Cortex of kidney (tissue), 1 donor: ENCODE measurements at places on chromosomes 2 and 18.

DNA sequence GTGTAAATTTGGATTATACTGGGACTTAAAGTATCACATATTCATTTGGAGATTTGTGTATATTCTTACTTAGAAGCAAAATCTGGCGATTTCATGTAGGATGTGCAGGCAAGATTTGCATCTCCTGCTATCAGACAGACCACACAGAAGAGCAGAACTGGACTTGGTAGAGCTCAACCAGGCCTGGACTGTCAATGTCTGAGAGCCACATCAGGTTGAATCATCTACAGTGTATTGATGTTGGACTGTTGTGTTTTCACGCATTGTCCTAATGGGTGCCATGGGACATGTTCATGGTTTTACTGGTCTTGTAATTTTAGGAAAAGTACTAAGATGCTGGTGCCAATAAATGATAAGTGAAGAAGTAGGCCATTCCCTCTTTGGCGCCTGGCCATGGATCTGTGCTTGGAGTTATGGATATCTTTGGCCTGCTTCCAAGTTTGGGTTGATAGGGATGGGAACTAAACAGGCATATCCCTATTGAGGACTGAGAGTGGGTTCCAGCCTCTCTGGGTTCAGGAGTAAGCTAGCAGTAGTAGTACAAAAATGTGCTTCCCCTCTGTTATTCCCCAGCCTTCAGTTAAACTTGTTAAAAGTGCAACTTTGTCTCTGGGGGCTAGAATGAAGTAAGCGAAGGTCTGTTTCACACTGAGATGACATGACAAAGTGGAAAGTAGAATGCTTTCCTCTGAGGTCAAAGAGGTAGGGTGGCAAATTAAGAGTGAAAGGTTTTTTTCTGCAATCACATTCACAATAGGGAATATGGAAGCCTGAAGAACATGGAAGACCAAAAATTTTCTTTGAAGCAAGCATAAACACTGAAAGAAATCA is 49.2 kb upstream of the NEMP2 start:
- no peak for DNase-seq

DNA sequence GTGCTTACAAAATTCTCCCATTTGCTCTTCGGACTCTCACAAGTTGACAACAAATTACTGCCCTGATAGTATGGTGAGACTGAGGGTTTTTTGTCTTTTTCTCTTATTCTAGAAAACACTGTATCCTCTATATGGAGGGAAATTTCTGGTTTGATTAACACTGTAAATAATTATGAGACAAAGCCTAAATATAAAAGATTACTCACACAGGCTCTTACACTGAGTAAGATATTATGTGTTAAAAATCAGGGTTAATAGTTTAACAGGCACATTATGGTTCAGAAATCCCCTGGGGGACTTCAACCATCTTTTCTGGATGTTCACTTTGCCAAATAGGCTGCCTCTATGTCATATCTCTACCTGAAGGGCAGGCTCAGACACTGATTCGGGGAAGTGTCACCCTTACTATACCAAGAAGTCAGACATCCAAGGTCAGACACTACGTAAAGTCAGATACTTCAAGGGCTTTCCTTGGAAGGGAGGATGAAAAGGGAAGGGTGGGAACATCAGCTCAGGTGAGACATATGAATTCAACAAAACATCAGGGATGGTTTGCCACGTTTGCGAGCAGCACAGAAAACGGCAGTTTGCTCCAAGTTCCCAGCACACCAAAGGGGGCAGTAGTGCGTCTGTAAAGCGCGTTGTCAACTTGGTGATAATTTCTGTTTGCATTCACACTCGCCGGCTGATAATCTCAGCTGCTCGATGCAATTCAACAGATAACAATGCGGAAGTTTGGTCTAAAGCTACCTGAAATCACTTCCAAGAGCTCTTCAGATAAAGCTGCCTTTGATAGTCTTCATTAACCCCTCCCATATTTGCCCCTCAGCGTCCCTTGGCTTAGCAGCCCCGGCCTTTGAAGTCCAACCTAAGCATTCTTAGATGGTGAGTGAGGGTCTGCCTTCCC is 972 bp upstream of the RASGRP3 start:
- DNase-seq = no peak

- DNase-seq = no peak
Observed at GRCh38 chr2:217166241-217166850, 306.5 kb upstream of the TNP1 start.

DNA sequence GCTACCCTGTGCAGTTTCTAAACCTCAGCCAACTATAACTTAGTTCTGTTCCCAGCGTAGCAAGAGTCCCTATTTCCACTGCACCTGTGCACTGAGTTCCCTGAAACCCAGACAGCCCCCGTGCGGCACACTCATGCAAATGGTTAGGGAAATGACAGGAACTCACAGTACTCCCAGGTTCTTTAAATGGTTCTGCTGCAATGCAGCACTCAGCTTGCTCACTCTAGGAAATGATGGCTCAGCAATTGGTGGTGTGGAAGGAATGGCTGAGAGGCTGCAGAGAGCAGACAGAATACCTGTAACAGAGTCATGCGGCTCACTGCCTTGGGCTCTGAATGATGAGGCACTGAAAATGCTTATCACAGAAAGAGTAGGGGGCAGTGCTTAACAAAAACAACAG is 143.0 kb downstream of the RAD51AP2 start:
- no peak for DNase-seq

DNA sequence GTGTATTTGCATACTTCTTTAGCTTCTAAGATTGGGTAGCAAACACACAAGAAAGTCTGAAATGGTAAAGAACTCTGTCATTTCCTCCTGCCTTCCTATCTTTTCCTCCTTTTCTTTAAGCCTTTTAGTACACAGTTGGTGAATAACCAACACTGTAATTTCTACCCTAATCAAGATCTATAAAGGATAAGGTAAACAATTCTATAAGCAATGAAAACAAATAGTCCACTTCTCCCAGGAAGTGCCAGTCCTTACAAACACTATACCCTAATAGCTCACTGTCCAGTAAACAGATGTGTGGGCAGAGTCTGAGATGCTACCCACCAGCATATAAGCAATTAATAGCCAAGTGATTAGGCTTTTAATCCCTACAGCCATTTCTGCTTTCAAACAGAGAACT is 81.0 kb upstream of the TFCP2L1 start:
- DNase-seq = no peak

DNA sequence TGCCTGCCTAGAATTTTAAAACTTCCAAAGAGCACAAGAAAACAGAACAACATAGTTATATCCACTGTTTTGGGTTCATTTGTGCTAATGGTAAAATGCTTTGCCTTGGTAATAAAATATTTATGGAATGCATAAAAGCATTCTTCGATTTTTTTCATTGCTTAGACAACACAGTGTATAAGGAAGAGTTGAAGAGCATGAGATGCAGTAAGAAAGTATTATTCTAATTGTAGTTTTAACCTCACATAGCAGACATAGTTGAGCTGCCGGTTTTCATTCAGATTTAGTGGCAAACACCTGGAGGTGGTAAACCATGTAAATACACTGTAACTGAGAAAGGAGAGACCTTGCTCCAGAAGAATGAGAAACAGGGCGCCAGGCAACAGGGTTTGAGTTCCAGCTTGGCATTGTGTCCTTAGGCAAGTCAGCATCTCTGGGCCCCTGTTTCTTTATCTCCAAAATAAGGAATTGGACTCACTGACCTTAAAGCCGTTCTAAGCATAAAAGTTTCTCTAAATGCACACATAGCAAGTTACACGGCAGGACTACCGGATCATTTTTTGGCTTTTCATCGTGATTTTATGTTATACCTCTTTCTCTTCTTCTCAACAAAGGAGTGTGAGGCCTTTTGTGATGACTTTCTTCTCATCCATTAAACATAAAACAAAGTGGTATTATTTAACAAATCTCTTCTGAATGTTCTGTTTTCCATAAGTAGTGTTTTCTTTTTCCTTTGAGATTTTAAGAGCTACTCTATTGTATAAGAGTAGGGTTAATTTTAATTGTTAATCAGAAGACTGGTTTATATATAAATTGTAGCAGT is 7.9 kb downstream of the UGP2 start:
- no peak for DNase-seq

GRCh38 chr2:200104015-200104414 is 148.6 kb downstream of the MAIP1 start:
- DNase-seq = no peak

DNA sequence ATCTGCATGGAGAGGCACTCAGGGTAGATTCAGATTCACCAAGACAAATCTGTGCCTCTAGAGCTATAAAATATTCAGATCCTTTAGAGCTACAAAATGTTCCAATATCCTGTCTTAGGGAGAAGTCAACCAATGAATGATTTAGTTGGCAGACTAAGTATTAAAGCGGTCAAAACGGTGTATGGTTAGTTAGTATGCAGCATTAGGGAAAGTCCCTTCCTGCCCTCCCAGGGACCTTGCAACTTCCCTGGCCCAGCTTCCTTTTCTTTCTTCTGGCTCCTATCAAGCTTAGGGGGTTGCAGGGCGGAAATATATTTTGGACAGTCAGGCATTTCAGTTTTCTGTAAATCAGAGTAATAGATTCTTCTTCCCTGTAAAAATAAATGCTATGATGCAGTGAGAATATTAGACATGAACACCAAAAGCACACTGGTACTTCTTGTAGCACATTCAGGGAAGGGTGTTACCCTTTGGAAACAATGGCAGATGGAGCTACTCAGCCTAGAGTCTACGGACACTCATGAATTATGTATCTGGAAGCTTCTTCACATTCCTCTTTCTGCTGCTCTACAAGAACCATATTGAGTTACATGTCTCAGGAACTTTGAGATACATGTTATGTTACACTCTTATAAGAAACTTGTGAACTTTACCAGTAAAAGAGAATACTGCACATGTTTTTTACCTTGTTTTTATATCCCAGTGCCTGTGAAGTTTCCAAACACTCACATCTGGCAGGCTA is 45.7 kb downstream of the CCDC93 start:
- DNase-seq = no peak

GRCh38 chr18:21741562-21742314 is 1.1 kb downstream of the MIB1 start:
- DNase-seq = no peak

DNA sequence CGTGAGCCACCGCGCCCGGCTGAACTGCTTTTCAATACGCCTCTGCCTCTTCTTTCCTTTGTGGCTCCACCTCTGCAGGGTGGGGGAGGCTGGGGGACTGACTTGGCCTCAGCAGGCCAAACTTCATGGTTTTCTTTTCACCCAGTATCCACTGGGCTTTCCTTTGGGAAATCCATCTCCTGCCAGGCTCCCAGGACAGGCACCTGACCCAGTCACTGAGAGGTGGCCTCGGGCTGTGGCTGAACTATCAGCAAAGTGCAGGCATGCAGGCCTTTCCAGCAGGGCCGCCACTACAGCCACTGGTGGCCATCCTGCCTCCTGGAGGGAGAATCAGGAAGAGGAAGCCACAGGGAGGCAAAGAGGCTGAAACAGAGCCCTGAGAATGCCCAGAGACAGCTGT is 33.4 kb upstream of the SEMA4C start:
- DNase-seq = no peak

GRCh38 chr2:46096260-46096659 is 200.9 kb upstream of the EPAS1 start:
- no peak for DNase-seq

- DNase-seq = no peak
Observed at GRCh38 chr18:79870301-79871025, 72.7 kb downstream of the KCNG2 start.

GRCh38 chr2:170812710-170813600 is 3.7 kb upstream of the GAD1 start:
- no peak for DNase-seq

DNA sequence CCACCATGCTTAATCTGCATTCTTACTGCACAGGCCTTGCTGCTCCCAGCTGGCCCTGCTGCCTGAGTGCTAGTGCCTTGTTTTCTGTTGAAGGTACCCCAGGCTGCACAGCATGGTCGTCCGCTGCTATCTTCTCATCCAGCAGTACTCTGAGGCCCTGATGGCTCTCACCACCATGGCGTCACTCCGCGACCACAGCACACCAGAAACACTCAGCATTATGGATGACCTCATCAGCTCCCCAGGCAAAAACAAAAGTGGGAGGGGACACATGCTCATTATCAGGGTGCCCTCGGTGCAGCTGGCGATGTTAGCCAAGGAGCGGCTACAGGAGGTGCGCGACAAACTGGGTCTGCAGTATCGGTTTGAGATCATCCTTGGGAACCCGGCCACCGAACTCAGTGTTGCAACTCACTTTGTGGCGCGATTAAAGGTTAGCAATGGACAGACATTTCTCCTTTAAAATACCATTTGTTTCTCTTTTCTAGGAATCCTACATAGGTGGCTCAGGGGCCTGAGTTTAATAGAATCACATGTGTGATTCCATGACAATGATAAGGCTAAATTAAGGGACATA is 110.5 kb downstream of the ESCO1 start:
- no peak for DNase-seq

- no peak for DNase-seq
Observed at GRCh38 chr18:48799724-48800315, 150.9 kb downstream of the SMAD7 start.

DNA sequence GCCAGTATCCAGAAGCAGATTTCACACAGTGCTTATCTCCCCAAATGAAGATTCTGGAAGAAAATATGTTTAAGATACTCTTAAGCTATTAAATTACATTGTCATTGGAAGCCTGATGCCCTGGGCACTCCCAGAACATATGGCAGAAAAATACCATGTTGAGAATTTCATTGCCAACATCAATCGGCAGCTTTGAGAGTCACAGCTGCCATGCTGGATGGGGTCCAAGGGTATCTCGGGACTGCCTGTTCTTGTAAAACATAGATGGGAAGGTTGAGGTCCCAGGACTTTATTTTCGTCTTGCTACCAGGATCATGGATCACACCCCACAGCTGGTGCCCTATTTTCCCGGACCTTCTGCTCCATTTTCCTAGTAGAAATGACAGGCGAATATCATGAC is 632.5 kb downstream of the SUCLG1 start:
- no peak for DNase-seq

DNA sequence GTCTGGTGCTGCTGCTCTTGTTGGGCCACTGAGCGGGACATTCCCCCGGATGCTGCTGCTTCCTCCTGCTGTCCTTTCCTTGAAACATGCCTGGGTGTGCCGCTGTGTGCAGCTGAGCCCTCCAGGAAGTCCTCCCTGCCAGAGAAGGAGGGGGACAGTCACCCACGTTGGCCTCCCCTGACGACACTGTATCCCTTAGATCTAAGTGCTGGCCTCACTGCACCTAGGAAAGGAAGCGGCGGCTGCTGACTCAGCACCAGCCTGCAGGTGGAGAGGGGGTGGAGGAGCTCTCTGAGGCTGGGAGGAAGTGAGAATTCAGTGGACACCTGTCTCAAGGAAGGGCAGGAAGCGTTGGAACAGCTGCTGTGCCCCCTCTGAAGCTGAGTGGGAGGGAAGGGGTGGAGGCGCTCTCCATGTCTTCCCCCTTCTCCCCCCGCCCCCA is 239.8 kb downstream of the HAUS1 start:
- no peak for DNase-seq

GRCh38 chr2:185802926-185803325 is 64.3 kb downstream of the FSIP2 start:
- DNase-seq = no peak

GRCh38 chr2:192070099-192070498 is 124.6 kb downstream of the TMEFF2 start:
- no peak for DNase-seq

GRCh38 chr2:50241282-50241681 is 790.6 kb downstream of the NRXN1 start:
- DNase-seq = no peak
